Hepatocyte (in vitro differentiated cells): ENCODE measurements at places on chromosomes 5 and 9. TPM values are rescaled to one million over a fixed set of nuclear protein-coding genes. Genes with fewer than 3 reads are reported as not detected.

DNA sequence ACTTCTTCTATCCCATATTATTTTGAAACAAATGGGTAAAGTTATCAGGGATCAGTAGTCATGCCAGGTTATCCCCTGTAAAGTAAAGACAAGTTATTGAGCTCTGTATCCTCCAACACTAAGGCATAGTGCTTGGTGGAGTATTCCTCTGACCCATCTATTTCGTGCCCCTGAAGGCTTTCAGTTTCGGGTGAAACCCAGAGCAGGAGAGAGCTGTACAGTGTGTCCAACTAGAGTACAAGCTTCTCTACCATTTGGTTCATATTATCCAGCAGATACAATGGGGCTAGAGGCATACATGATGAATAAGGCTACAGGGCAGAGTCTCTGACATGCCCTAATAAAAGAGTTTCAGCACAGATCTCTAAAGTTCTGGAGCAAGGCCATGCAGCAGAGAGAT is 3.2 kb upstream of the SLC22A4 start:
- DNase-seq: no peak

IRX4 gene
- not detected in 2 replicates for total RNA-seq

- no peak for DNase-seq
Observed at GRCh38 chr5:109297900-109298299, 111.9 kb downstream of the PJA2 start.

DNA sequence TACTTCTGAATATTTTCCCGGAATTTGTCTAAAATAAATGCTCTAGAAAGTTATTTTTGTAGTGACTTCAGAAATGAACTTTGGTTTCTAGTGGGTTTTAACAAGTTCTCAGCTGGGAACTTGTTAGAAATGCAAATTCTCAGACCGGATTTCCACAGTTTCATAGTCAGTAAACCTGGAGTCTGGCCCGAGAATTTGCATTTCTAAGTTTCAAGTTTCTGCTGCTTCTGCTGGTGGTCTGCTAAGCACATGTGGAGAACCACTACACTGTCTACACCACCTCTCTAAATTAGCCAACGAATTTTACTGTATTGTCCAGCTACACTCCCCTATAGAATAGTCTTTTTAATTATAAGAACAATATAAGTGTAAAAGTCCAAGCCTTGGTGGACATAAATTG is 208.0 kb downstream of the CHSY3 start:
- no peak for DNase-seq

TLE1 gene
- total RNA-seq: 100 TPM in 2 replicates

- DNase-seq: peak; percentile 38
Observed at GRCh38 chr5:15254607-15255006, 245.4 kb upstream of the FBXL7 start.

SVEP1 gene
- 13.3 and 14.6 TPM in 2 replicates for total RNA-seq

GRCh38 chr9:109020581-109021511 is 7.5 kb upstream of the CTNNAL1 start:
- DNase-seq: no peak

LHX3 gene
- total RNA-seq: not detected in 2 replicates

GRCh38 chr5:180086816-180087399 is 15.3 kb upstream of the RNF130 start:
- DNase-seq: no peak

GRCh38 chr5:68354315-68354714 is 138.8 kb downstream of the PIK3R1 start:
- no peak for DNase-seq

- DNase-seq: no peak
Observed at GRCh38 chr5:125194883-125195282, 448.4 kb upstream of the ZNF608 start.

DNA sequence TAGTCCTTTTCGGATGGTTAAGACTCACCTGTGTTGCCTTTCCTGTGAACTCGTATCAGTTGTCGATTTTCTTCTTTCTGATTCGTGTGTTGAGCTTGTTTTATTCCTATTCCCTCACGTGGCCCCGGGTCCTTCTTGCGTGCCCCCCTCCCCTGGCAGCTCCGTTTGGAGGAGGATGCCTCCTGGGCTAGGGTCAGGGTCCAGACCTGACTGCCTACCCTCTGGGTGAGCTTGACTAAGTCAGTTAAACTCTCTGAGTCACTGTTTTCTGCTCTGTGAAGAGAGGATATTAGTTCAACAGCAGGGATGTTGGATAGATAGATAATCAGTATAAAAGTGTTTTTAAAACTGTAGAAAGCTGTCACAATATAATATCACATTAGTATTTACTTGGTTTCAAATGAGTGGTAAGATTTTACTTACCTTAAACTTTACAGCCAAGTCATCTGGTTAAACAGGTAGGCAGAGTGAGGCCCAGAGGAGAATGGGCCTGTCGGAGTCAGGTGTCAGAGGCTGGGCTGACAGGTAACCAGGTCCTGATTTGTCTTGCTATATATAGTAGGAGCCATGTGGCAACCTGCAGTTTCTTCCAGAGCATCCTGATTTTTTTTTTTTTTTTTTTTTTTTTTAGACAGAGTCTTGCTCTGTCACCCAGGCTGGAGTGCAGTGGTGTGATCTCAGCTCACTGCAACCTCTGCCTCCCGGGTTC is 24.2 kb downstream of the PPARGC1B start:
- DNase-seq: no peak
